CD4-positive, alpha-beta T cell treated with Interleukin-6 for 4 hours (primary cell): ENCODE measurements at places on chromosomes 4 and X.

DNA sequence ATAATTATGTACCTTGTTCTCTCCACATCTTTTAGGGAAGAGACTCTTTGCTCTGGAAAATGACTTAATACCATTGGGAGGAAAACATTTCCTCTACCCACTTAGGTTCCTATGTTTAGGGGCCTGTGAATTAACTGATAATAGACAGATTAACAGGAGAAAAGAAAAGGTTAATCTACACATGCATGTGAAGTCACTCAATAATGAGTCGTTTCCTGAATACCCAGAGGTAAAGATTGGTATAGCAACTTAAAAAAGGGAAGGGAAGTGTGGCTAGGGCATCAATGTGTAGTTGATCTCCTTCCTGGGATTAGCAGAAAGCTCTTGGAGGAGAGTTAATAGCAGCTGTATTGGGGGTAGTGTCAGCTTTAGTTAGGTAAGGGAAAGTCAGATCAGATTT is 419.5 kb upstream of the ATOH1 start:
- DNase-seq = no peak

GRCh38 chr4:26361297-26361696 is 40.5 kb downstream of the RBPJ start:
- no peak for DNase-seq

DNA sequence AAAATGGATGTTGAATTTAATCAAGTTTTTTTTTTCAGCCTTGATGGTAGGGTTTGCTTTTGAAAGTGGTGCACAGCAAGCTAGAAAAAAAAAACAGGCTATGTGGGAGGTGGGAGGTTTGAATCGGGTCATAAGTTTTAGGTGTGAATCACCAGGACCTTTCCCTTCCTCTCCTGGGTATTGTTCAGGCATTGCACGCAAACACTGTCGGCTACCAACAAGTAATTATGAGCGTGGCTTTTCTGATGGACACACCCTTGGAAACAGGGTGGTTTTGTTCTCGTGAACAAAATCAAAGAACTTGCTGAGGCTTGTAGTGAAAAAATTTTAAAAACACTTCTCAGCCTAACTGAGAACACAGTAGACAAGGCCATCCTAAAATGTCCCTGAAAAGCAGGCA is 18.1 kb downstream of the PIR start:
- no peak for DNase-seq

- no peak for DNase-seq
These were observed 40.4 kb upstream of the DDX53 start for GRCh38 chrX:22959204-22959920.

- no peak for DNase-seq
These were observed 28.7 kb upstream of the FAM9B start for GRCh38 chrX:9062641-9063040.

- DNase-seq = peak; percentile 32
These were observed 807 bp downstream of the PGRMC1 start for GRCh38 chrX:119236623-119237561.

DNA sequence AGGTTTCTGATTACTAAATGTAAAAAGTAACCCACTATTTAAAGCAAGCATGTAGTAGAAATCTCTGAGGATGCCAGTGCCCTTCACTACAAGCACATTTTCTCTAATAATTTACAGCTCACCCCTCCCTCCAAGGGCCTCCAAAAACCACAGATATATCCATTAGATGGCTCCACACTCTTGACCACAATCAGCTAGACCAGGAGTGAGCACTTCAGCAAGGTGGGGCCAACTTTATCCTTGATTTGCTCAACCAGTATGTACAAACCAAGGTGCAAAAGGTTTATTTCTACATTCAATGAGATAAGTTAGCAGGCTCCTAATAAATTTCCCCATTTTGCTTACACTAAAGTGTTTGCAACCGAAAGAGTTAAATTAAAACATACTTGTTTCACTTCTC is 35.8 kb downstream of the RFC1 start:
- DNase-seq = no peak

DNA sequence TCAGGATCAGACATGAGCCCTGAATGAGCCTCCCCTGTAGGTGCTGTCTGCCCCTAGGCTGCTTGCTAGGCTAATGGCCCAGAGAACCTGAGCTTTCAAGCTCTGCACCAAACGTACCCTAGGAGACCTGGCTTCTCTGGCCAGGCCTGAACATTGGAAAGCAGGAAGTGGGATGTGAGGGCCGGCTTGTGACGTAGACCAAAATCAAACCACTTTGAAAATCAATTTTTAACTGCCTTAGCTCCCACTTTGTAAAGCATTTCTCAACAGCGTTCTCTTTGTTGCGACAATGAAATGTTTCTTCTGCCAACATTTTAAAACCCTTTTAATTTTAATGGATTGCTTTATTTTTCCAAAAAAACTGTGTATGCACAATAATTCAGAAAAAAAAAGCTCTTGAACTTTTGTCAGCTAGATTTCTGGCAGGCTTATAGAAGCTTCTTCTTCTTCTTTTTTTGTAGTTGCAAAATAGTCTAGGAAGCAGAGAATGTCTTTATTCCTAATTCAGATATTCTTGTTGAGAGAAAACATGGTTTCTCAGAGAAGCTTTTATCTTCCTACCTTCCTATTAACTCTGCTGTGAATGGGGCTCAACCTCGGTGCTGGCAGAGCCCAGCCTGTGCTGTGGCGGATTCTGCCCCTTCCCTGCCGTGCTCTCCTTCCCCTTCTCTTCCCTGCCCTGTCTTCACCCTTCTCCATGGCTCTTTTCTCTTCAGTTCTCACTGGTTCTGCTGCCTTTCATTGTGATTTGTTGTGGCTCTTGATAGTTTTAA is 145.2 kb upstream of the SFRP2 start:
- DNase-seq = no peak

GRCh38 chr4:104064646-104065577 is 345.1 kb upstream of the TACR3 start:
- DNase-seq = no peak

GRCh38 chrX:27163236-27163635 is 299.9 kb downstream of the PPP4R3C start:
- no peak for DNase-seq

DNA sequence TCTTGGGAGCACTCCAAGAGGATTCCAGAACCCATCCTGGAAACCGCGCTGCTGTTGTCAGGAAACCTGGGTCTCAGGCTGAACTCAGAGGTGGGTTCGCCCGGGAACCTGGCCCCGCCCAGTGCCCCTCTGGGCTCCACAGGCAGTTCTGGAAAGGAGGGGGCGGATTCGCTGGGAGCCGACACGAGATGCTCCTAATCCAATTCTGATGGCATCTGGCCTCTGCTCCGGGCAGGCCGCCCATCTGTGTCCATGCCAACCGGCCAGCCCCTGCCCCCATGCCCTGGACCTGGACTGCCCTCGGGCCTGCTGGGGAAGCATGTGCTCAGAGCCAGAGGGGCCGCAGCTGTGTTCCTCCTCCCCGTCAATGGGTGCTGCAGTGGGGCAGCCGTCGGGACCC is 21.0 kb downstream of the ATP2B3 start:
- DNase-seq = no peak

GRCh38 chr4:154490234-154490582 is 1.4 kb downstream of the DCHS2 start:
- no peak for DNase-seq

GRCh38 chrX:77293331-77293995 is 153.7 kb upstream of the FGF16 start:
- DNase-seq = no peak

DNA sequence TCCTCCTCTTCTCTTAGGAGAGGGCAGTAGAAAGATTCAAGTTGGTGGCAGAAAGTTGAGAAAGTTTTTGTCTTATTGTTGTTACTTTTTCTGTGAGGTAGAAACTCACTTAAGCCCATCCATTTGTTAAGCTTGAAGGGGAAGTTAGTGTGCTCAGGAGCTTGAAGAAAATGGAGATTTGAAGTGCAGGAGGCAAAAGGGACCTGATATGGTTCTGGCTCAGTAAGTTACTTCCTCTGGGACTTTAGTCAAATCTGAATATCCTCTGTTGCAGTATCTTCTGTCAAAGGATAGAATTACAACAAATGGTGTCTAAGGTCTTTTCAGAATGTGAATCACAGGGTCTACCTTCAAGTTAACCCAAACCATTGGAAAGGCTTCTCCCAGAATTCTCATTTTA is 46.2 kb downstream of the CXCL13 start:
- no peak for DNase-seq

DNA sequence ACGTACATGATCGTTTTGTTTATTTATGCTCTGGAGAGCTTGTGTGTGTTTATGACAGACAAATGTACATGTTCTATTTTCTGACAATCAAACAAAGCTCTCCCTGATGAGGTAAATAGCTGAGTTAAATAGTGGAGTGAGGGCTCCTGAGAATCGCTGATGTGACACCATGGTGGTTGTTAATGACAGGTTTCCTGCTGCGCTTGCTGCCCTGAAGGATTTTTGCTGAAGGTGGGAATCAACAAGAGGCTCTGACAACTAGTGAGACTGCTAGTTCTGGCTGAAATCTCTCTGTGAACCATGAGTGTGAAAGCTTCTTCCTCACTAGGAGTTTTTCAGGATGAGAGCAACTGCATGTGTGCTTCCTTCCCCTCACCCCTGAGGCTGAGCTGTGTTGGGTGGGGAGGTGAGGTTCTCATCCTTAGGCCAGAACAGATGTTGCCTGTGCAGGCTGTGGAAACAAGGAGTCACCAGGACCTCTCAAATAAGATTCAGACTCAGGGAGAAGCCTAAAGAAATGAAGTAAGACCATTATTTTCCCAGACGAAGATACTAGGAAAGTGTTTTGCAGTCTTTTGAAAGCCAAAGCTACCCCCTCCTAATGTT is 173.4 kb upstream of the JADE1 start:
- DNase-seq = no peak
